ENCODE measurements at places on chromosomes 4 and X.
A peak's percentile ranks its signal among the peaks of the same experiment; 100 is the strongest.

DNA sequence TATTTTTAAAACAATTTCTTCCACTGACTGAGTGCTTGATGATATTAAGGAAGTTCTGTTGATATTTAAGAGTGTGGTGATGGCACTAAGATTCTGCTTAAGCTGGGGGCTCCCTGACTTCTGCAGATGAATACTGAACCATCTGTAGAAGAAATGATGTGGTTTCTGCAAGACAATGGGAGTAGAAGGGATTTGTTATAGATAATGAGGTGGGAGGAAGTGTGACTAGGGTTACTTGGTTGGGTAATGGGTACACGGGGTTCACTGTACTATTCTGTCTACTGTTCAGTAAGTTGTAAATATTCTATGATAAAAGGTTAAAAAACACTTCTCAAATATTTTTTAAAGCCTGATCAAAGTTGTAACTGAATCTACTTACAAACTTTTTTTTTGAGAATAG lies 60.9 kb upstream of the TXK start:
- no peak for DNase-seq

- DNase-seq, result no peak
Measured at GRCh38 chr4:95761426-95761825, 78.5 kb upstream of the PDHA2 start.

- DNase-seq, result no peak
Measured at GRCh38 chrX:24151513-24151912, 2.0 kb downstream of the ZFX start.

DNA sequence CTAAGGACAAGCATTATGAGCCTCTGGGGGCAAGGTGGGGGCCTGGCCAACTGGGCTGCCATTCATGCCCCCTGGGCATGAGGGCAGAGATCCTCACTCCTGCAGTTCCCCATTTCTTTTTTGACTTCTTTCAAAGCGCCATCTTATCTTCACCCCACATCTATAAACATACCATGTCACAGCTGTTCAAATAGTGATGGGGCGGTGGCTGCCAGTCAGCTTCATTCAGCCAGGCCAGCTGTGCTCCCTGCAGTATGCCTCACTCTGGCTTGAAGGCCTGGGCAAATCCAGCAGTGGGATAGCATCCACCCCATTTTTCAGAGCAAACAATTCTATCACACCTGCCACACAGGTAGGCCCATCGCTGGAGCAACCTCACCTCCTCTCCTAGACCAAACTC lies 85.5 kb downstream of the NHSL2 start:
- DNase-seq, result no peak

DNA sequence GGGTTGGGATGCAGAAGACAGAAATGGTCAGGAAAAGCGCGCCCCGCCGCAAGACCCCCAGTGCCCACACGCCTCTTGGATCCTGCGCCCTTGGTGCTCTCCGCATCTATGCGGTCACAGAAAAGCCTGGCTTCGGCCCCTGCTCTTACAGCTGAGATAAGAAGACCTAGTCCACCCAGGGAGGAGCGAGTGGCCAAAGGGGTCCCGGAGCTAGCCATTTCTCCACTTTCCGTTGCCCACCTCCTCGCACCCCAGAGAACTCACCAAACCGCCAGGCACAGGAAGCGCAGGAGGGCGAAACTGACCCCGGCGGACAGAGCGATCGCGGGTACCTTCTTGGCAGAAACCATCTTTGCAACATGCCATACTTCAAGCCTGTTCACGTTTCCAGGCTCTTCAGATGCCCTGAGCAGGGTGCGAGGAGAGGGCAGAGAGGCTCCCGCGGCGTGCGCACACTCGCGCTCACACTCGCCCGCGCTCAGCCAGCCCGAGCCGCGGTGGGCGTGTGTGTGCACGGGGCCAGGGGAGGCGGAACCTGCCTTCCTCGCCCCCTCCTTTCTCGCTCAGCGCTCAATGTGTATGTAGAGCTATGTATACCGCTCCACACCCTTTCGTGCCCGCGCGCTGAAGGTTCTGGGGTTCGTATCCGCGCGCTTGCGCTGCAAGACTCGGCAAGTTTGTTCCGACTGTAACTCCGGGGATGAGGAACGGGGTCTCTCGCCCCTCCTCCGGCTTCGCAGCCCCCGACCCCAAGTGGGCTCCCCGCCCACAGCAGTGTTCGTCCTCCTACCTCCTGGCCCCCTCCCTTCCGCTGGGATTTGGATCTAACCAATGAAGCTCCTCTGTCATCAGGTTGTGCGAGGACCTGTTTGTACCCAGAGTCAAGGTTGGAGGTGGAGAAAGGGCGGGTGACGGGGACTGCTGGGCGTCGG lies at the start of gene GABRA4:
Gene GABRA4, minus strand, starts transcription at position 507 of the 932 bp plus-strand sequence. Its CDS starts 157 bp downstream, at position 350.
- DNase-seq, result peak; percentile 63

DNA sequence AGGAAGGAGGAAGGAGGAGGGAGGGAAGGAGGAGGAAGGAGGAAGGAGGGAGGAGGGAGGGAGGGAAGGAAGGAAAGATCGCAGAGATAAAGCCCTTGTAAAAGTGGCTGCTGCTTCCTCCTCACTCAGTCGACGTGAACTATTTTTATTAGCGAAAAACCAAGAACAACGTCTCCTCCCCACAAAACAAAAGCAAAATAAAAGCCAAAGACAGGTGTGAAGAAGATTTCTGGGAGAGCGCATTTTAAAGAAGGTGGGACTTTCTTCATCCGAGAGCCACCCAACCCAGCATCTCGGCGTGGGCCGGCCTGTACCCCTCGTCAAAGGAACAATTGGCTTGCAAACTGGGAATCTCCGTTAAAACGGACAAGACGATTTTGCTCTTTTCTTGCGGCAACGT lies 40.7 kb upstream of the ASMTL start:
- DNase-seq, result peak; percentile 39

DNA sequence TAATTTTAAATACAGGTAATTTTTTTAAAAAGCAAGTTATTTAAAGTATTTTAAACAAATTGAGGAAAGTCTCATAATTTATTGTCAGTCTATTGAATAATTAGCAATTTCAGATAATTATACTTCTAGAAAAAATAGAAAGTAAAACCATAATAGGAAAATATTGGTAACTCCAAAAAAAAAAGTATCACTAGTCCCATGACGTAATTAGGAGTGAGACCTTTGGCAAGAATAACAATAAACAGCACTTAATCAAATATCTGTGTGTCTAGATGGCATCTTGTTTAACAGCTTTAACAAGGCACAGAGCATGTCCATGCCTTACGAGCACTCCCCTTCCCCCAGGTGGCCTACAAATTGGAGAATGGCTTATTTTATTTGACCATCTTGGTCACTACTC lies 1683.6 kb upstream of the AGA start:
- no peak for DNase-seq

DNA sequence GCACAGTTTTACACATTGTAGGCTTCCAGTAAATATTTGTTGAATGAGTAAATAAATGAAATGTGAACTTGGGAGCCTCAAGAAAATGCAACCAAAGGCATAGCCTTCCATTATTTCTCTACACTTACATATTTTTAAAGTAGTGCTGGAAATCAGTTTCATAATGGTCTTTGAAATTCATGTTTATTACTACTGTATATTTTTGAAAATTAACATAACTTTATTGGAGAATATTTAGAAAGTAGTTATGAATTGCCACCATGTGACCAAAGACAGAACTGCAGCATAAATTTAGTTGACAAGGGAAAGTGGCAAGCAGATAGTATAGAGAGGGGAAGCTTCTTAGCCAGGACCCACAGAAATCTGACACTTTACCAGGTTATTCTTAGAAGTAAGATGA lies 6.4 kb downstream of the TCEAL8 start:
- DNase-seq, result no peak

GRCh38 chrX:27815209-27815608 lies 7.4 kb downstream of the MAGEB10 start:
- DNase-seq, result no peak

DNA sequence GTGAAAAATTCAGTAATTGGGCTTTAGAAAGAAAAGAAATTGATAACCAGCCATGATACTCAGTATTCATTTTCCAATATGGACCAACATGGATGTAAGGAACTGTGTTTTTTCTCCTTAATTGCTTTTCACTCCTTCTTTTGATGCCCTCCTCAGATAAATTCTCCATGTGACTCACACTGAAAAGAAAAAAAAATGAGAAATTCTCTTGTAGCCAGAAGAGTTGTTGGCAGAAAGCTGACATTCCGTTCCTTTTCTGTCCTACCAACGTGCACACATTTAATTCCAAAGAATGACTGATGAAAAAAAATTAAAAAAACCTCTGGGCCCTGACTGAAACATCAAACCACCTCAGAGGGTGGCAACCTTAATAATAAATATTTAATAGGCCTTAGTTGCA lies 153.1 kb downstream of the AMELX start:
- DNase-seq, result no peak

- no peak for DNase-seq
Measured at GRCh38 chr4:89334311-89334710, 26.7 kb upstream of the GPRIN3 start.

DNA sequence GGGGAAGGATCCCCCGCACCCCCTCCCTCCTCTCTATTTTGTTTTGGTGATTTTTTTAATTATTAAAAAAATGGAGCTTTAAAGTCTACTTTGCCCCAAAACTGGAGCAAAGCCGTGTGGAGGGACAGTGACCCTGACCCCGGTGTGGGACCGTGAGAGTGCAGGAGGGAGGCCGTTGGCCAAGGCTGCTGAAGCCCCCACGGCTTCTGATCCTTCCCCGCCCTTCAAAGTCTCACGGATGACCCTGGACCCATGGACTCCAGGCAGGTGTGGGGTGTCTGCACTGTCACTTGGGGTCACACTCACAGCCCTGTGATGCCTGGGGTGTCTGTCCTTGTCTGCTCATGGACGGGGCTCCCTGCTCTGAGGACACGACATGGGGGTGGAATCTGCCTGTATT lies 133.3 kb downstream of the CPZ start:
- DNase-seq, result peak; percentile 32

GRCh38 chr4:48017108-48017571 lies 568 bp downstream of the NIPAL1 start:
- DNase-seq, result peak; percentile 78

DNA sequence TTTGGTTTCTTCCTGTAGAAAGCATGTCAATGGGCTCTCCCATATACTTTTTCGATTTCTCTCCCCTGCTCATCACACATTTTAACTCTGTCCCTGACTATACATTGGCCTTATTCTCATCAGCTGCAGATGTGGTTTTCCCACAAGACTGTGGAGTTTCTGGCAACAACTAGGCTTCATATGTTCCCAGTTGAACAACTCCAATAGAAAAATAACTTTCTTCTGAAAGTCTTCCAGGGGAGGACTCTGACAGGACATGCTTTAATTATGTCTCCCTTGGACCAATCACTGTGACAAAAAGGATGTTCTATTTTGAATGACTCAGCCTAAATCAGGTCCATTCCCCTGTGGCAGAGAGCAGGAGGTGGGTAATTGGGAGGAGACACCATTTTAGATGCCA lies 28.1 kb downstream of the SPANXC start:
- DNase-seq, result no peak

DNA sequence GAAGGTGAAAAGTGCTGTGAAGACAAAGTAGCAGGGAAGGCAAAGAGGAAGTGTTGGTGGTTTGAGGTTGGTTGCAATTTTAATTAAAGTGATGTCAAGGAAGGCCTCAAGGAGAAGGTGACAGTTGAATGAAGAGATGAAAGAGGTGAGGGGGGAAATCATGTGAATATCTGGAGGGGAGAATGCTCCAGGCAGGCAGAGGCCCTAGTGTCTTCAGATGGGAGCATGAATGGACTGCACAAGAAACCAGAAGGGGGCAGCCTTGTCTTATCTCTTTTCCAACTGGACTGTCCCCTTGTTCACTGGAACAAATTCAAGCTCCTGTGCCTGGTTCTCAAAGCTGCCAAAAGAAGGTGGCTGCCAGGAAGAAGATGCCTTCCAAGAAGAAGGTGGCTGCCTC lies 68.4 kb downstream of the MAOB start:
- DNase-seq, result no peak

DNA sequence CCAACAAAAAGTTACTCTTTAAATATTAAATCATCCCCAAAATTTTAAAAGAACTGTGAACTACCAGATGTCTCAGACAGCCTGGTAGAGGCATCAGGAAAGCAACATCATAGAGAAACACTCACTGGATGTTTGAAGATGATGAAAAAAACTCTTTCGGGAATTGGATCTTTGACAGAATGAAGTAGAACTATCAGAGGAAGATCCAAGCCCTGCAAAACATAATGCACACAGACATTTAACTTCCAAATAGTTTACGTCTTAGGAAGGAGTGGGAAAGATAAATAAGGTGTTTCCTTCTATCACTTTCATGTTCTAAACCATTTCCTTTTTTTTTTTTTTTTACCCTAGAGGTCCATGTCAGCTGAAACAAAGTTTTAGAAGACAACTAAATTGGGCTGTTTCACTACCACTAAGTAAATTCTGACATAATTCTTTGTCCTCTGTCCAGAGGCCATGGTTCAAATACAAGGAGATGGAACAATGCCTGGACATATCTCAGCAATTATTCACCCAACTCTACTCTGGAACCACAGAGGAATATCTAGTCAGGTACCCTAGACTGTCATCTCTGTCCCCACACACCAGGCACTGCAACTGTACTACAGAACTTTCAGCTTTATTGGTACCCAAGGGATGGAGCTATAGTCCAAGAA lies 217.7 kb upstream of the INTU start:
- DNase-seq, result no peak

GRCh38 chr4:182862921-182863320 lies 54.3 kb downstream of the DCTD start:
- DNase-seq, result peak; percentile 89

DNA sequence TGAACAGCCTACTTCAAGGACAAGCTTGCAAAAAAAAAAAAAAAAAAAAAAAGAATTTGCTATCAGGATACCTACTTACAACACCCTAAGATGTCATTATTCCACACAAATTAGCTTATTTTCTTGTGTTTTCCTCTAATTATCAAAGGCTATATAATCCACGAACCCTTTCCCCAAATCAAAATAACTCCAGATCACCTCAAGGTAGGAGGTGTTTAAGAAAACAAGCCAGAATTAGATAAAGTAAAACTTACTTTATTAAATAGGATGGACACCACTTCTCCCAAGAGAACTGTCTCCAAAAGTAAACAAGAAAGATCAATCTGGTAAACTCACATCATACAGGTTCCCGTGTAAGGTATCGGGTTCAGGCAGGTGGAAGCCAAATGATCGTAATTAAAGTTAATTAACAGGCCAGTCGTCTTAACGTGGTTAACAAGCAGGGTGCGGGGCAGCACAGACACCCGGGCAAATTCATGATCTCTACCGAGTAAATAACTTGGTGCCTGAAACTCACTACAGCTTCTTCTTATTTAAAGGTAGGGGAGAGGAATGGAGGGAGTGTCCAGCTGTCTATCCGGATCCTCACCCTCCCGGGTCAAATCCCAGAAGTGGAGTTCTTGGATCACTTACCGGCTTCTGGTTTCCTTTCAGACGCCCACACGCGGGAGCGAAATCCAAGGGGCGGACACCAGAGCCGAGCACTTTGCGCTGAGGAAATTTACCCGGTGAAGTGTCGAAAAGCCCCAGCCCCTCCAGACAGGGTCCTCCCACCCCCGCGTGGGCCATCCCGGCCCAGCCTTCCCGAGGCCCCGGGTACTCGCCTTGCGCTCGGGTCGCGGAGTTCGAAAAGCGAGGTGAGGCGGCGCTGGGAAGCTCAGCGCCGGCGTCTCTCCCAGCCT lies 708 bp downstream of the ARAP2 start:
- peak; percentile 85 for DNase-seq

- DNase-seq, result no peak
Measured at GRCh38 chr4:139550724-139551429, 5.1 kb downstream of the SETD7 start.

All from upper lobe of right lung (tissue), 1 donor.